ENCODE measurements at places on chromosomes 11 and 22.

DNA sequence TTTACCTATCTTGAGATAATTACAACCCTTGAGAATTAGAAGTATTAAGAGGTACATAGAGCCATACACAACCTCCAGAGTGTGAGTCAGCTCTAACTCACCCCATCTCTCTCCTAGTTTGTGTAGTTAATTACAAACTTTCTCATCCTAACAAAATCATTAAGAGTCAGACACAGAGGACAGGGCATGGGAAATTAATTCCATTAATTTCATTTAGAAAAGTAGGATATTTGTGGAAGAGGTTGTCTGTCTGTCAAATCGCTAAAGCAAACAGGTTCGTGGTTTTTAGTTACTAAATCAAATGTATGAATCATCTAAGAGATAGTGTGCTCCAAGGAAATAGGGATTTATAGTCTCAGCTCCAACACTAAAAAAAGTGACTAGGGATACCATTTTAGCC is 1261.4 kb upstream of the TENM4 start:
- no peak for DNase-seq

DNA sequence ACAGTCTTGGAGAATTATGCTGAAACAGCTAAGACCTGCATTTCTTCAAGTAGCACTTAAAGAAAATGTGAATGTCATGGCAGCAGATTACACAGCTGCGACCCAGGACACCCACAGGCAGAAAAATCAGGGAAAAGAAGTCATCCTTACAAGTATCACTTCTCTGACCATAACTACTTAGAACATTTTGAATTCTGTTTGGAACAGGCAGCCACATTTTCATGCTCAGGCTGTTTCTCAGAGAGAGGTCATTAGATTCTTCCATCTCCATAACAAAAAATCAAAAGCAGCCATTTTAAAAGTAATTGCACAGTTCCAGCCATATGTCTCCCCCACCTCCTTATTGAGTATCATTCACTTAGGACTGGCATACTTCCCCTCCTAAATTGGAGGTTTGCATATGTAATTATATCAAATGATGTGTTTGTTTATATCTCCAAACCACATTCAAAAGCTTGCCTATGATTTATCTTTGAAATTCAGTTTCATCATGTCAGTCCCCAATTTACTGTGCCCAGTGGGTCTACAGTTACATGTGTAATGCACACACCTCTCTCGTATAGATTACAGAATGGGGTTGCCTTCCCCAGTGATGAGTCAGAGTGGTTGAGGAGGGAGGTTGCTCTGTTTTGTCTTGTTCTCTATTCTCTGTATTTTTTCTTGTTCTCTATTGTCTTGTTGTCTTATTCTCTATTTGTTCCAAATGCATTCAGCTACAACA is 276.5 kb upstream of the MTNR1B start:
- no peak for DNase-seq

DNA sequence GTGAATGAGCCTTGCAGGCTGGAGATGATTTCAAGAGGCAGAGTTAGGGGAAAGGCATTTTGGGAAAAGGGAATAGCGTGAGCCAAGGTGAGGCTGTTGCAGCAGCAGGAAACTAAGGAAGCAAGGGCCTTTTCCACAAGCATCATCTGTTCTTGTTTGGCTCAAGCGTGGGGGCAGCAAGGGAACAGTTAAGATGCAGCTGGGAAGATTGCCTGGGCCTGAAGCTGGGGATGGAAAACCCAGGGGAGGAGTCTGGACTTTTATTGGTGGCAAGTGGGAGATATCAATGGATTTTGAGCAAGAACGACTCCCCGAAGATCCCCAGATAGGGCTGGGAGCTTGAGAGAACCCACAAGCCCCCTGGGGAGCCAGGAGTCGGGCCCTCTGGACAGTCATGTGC is 27.3 kb upstream of the PICK1 start:
- DNase-seq = no peak

- DNase-seq = no peak
Observed at GRCh38 chr22:40791241-40791640, 27.9 kb downstream of the SLC25A17 start.

GRCh38 chr11:79232346-79232745 is 208.5 kb downstream of the TENM4 start:
- DNase-seq = no peak

GRCh38 chr11:16297332-16297731 is 59.0 kb downstream of the SOX6 start:
- DNase-seq = no peak

DNA sequence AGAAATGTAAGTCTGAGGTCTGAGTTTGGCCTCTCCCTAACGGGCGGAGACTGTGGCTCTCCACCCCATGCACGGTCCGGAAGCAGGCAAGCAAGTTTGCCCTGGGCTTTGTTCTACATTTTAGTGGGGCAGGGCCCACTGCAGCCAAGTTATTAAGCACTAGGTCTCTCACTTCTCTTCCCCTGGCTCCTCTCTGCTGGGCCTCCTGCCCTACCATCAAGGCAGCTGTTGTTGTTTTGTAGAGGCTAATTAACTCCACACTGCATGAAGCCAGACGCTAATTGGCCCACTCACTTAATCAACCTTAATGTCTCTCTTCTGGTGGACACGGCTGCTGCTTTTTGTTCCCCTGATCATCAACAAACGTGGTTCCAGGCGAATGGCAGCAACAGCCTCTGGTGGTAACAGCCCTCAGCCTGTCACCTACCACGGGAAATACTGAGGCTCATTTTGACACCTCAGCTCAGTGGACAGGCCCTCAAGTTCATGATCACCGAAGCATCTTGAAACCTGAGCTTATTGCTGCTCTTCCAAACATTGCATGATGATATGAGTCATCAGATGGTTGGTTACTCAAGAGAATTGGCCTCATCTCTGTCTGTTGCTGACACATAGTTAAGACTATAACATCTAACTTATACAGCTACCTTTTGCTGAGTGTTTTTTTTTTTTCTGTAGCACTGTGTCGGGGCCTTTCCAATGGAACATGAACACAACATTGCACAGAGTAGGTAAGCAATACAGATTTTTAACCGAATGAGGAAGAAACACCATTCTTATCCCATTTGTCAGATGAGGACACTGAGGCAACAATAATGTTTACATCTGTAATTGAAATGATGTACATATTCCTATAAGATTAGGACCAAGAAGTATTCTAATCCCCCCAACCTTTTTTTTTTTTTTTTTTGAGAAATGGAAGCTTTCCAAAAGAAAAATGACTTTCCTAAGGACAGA is 20.8 kb upstream of the LMO2 start:
- no peak for DNase-seq

DNA sequence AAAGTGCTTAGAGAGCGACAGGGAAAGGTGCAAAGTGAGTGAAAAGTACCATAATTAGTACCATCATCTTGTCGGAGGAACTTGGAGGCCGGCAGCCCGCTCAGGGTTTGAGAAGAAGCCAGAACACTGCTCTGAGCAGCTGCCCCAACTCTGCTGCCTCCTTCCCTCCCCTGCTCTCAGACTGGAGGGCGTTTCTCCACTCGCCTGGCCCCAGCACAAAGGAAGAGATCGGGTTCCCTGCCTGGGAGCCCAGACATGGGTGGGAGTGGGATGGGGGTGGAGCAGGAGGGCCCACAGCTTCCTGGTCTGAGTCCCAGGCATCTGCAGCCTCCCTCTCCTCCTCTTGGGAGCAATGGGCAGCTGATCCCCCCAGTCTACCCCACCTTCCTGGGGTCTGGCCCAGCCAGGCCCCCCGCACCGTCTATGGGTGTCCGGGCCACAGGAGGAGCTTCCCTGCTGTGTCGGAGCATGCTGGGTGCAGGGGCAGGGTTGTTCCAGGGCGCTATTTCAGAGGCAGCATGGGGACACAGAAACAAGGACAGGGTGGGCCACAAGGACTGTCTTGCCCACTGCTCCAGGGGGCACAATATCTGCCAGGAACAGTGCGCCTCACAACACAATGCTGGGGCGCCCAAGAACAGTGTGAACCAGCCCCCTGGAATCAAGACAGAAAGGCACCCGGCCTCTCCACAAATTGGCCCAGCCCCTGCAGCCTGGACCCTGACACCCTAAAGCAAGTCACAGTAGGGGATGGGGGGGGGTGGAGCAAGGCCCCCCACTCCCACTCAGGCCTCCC is 4.8 kb downstream of the LIF start:
- DNase-seq = no peak

GRCh38 chr22:26395926-26396325 is 33.1 kb upstream of the ASPHD2 start:
- DNase-seq = no peak

DNA sequence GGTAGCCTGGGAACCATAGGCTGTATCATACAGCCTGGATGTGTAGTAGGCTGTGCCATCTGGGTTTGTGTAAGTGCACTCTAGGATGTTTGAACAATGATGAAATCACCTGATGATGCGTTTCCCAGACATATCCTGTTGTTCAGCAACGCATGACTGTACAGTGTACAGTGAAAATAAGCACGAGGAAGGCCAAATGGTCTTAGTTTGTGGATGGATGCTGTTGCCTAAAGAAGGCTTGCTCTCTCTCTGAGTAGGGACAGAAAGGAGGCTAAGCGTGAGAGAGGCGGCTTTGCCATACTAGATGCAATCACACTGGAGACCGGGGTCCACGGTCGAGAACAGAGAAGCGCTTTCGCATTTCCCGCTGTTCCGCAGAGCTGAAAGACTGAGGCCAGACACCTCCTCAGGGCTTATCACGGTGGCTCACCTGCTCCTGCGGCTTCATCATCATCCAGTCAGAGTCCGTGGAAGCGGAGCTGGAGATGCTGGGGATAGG is 27.6 kb upstream of the APLP2 start:
- DNase-seq = no peak

DNA sequence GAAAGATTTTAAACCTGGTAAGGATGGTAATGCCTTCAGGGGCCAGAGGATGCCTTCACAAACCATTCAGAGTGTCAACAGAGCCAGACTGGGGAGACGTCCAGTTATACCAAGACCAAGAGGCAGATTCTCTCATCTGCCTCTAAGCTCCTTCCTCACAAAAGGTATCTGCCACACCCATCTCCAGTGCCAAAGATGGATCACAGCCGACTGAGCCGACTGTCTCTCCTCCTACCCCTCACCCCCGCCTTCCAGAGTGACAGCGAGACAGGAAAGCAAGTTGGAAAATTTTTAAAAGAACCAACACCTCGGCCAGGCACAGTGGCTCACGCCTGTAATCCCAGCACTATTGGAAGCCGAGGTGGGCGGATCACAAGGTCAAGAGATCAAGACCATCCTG is 79.1 kb upstream of the AKIP1 start:
- no peak for DNase-seq

DNA sequence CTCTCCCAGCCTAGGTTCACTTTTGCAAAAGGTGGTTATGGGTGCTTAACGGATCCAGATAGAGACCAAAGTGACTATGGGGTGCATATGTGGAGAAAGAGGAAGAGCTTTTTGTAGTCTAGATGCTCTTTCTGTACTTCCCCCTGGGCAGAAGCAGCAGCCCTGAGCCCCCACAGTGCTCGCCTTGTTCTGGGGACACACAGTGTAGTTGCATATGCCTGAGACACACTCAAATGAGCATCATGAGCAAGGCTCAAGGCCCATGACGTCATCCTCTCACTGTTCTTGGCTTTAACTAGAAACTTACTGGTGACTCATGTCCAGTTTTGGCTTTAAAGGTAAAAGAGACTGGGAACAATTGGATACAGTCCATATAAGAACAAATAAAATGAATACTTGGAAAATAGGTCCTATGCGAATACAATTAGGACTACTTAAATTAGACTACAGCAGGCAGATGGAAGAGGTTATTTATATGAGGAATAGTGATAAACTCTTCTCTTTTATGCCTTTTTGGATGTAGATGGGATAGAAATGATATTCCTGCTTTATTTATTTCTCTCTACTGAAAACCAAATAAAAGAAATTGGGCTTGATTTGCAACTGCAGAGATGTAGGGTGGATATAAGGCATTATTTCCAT is 20.1 kb upstream of the PEX26 start:
- no peak for DNase-seq

GRCh38 chr11:79082907-79083306 is 357.9 kb downstream of the TENM4 start:
- DNase-seq = no peak

- no peak for DNase-seq
Observed at GRCh38 chr11:8732748-8733241, 50.2 kb downstream of the RPL27A start.

DNA sequence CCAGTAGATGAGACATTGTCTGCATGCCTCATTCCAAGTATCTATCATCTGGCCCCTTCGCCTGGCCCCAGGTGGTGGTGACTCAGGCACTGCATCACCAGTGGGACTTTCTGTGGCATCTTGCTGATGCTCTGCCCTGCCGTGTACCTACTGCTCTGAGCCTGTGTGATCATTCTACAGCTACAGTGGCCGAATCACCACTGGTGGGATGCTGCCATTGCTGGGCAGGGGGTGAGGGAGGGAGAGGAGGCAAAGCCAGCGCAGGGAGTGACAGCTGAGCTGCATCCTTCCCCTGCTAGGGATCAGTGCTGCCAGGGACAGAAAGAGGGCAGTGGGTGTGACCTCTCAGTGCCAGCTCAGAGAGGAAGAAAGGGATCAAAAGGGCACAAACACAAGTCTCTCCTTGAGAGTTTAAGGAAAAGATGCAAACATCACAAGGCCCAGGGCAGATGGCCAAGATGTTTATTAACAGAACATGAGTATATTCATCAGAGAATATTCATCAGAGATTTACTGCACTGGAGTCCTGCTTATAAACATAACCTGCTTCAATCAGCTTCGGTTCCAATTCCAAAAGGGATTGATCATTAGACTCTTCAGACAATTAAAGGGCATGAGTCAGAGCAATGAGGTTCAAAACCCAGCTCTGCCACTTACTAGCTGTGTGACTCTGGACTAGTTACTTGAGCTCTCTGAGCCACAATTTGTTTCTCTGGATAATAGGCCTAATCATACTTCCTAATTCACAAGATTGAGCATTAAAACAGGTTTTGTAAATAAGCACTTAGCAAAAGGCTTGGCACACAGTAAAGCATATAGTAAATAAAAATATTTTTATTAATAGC is 109.8 kb downstream of the NAT10 start:
- peak; percentile 77 for DNase-seq

DNA sequence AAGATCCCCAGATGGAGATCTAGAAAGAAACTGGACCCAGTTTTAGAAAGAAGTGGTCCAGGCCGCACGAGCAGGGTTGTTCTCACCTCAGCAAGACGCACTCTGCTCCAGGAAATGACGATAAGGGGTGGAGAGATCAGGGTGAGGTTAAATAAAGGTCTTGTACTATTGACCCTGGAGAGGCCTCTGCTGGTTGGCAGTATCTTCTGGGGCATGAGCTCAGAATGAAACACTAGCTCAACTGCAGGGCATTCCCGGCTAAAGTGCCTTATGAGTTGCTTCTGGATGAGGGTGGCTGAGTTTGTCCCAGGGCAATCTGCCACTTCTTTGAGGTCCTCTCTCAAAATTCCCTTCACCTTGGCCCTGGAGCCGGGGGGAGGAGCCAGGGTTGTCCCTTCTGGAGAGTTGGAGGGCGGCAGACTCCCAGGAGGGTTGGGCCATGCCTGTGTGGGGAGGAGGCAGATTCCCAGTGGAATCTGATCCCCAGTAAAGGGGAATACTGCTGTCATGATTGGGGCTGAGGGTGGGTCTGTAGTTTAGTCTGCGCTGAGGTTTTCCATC is 10.9 kb downstream of the USP2 start:
- DNase-seq = no peak

DNA sequence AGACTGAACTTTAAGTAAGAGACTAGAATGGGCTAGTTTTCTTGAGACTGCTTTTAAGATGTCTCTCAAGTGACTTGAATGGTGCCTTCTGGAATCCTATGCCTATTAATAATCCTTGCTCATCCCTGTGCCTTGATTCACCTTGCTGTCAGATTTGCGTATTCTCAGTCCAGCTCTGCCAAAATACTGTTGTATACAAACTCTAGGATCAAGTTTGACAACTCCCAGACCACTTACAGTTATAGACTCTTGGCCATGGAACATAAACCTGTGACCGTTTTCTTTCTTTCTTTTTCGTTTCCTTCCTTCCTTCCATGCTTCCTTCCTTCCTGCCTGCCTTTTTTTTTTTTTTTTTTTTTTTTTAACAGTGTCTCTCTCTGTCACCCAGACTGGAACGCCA is 2390.9 kb upstream of the RAG2 start:
- no peak for DNase-seq

All from stimulated activated CD4-positive, alpha-beta T cell treated with anti-CD3 and anti-CD28 coated beads, Interleukin-4, amount 100 ng/mL, for 1 hour (primary cell).